ENCODE measurements at places on chromosomes 5 and 9.

- no peak for DNase-seq
These were observed 15.4 kb upstream of the SNX2 start for GRCh38 chr5:122759241-122760070.

DNA sequence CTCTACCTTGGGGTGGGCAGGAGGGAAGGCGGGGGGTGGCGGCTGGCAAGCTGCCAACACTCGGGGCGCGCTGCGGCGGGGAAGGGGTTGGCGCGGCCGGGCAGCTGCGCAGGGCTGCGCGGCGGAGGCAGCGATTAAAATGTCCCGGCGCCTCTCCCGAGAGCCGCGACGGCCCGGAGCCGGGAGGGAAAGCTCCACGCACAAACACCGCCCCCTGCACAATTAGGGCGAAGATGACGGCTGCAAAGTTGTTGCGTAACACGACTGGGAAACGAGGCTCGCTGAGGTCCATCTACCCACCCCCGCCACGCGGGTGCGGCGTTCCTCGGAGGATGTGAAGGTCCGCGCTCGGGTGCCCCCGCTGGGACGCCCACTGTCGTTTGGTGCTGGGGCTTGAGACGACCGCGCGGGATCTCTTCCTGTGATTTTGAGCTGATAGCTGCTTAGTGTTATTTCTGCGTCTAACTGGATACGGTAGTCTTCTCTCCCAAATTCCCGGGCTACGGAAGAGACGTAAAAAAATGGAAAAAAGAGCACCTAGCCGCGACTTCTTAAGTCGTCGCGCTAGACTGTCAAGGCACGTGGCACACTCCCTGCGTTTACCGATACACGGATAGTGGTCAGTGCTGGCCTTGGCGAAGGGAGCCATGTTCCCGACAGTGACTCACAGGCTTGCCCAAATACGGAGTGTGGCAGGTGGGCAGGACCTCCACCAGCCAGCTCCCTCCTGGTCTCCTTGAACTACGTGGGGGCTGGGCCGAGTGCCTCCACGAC, 958 bp upstream of the NFIL3 start:
- no peak for DNase-seq

DNA sequence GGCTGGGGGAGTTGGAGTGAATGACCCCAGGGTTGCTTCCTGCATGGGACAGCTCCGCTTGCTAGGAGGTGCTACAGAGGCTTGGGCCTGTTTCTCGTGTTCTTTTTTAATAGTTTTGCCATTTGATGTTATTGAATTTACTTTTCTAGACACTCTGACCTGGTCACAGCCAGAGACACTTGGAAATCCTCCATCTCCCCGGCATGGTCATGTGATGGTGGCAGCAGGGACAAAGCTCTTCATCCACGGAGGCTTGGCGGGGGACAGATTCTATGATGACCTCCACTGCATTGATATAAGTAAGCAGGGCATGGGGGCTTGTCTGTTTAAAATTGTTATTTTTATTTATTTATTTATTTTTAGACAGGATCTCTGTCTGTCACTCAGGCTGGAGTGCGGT, 13.4 kb downstream of the HSPA5 start:
- no peak for DNase-seq

- no peak for DNase-seq
These were observed 414.3 kb downstream of the ANXA1 start for GRCh38 chr9:73565833-73566465.

GRCh38 chr5:9186069-9186468, 359.8 kb downstream of the SEMA5A start:
- DNase-seq: no peak

DNA sequence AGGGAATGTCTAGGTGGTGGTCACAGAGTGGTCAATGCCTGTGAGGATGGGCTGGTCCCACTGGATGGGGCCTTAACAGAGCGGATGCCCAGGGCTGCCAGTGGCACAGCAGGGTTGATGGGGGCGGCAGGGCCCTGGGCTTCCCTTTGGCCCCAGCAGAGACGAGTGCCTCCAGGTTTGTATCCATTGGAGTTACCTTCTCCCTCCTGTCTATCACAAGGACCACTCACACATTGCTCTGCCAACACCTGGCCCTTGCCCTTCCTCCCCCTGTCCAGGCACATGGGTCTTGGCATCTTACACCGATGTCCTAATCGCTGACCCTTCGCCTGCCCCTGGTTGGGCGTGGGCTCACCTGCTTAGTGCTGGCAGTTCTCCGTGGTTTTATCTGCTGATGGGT, 26.2 kb upstream of the IRX4 start:
- no peak for DNase-seq

DNA sequence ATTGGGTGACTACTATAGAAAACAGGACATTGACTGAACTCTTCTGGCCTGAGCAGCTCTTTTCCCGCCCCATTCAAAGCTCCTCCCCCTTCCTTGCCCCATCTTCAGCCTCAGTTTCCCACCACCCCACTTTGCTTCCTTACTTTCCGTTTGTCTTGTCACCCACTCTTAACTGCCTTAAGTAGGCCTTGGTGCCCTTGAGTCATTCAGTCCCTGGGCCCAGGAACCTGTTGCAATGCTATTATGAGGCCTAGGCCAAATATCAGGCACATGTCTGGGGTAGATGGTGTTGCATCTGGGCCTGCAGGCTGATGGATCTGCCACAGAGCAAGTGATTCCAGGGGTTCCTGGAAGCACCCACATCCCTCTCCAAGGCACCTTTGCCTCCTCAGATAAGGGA, 17.7 kb upstream of the GALNT10 start:
- no peak for DNase-seq

GRCh38 chr9:76896035-76896434, 9.9 kb downstream of the PRUNE2 start:
- DNase-seq: no peak

- no peak for DNase-seq
These were observed 22.8 kb upstream of the ZNF618 start for GRCh38 chr9:113853333-113853732.

GRCh38 chr5:83562791-83563557, 91.4 kb downstream of the VCAN start:
- DNase-seq: no peak

DNA sequence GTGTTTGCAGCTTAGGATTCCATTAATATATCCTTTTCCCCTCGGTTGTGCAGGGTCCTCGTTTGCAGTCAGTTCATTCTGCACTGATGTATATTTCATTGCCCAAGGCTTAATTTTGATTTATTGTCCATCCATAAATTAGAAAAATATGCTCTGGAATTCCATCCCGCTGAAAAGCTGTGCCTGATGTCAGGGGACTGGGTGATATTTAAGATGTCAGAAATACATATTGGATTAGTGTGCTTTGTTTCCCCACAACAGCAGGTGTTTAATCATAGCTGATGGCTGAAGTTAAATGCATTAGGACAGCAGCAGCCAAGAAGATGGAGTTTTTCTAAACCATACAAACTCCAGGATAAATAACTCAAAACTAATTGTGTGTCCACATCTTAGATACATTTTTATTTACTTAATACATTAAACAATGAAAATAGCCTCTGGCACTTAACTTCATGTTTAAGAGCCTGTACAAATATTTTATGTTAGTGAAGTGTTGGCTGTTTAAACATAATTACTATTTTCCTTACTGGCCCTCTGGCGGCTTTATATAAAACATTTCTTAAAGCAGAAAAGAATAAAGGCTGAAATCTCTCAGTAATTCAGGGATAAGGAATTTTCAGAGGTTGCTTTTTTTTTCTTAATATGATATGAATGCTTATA, 170.4 kb upstream of the TBCA start:
- DNase-seq: no peak

DNA sequence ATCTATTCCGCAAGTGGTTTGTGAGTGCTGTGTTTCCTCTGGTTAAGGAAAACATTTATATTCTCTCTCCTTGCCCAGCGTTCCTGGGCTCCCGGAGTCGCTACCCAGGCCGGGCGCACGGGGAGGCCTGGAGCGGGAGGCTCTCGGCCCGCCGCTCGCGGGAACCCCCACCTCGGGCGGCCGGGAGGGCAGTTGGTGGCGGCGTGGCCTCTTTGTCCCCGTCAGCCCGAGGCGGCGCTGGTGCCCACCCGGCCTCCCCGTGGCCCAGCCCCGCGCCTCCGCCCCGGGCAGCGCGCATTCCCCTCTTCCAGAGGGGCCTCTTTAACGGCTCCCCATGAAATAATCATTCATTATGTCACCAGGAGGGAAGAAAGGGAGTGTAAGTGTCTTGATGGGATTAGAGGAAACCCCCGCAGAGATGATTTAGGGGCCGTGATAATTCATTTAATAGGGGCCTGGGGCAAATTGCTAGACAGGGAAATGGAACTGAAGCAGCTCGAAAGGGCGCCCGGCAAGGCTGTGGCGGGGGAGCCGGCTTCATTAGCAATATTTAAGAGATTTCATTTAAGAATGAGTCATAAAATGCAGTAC, 181.9 kb upstream of the TBCA start:
- DNase-seq: no peak

DNA sequence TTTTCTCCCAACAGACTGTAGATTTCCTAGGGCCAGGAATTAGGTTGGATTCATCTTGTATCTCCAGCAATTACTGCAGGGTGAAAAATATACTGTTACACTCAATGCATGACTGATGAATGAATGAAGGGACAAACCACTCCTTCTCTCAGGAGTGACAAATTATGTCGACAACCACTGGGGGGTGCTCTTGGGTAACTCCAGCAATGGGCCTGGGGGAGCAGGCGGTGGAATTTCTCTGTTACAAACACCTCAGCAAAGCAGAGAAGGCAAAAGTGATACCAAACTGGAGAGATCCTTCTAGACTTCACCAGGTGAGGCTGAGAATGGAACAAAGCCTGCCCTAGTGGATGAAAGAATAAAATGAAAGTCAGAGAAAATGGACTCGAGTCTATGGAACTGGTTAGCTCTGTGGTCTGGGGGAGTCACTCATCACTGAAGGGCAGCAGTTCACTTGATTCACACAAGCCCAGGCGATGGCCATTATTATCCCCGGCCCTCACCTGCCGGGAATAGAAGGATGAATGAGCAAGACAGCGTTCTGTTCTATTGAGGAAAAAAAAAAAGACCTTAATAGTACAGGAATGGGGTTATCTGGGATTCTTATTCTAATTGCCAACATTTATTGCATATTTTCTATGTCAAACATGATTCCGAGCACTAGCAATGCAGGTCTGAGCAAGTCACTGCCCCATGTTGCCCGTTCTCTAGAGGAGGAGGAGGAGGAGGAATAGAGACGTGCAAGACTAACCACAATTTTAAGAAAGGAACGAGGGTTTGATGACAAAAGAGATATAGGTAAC, 341.1 kb downstream of the ASTN2 start:
- no peak for DNase-seq

GRCh38 chr5:177471610-177472356, 1.7 kb downstream of the DBN1 start:
- DNase-seq: no peak

GRCh38 chr5:117999939-118000549, 988.3 kb downstream of the DTWD2 start:
- no peak for DNase-seq
